NCI-H187 treated with DMSO at 0.1 percent for 48 hours (cell line): ENCODE measurements at places on chromosomes 12 and 14.

DNA sequence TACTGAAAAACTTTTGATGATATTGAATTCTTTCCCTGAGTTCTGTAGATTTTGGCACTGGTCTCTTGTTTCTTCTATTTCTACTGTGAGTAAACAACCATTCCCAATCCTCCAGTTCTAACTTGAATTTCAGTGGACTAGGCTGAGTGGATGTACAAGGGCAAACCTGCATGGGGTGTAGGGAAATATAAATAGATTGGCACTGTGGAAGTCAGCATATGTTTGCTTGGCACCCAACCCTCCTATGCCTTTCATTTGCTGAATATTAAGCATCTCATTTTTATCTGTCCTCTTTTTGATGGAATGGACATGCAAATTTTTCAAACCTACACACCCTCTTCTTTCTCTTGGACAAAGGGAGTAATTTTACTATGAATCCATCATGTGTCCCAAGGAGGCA lies 828.3 kb downstream of the DIO2 start:
- no peak for DNase-seq

DNA sequence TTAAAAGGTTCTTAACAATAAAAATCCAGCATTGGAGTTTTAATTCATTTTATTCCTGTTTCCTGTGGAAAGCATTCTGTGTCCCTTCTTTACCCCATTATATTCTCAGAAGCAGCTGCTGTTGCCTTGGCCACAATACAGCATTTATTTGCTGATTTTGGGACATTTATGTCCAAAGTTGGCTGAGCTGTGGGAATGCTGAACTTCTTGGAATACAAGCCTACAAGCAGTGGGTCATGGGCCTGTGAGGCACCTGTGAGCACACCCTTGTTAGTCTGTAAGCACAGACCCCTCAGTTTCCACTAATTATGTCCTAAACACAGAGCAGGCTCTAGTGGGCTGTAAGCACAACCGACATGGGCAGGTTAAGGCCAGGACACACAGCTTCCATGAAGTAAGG lies 122.2 kb upstream of the IGF1 start:
- DNase-seq = no peak

- no peak for DNase-seq
Observed at GRCh38 chr14:98182393-98183055, 1089.5 kb downstream of the BCL11B start.

GRCh38 chr14:54680651-54681050 lies 113.7 kb downstream of the SAMD4A start:
- no peak for DNase-seq

DNA sequence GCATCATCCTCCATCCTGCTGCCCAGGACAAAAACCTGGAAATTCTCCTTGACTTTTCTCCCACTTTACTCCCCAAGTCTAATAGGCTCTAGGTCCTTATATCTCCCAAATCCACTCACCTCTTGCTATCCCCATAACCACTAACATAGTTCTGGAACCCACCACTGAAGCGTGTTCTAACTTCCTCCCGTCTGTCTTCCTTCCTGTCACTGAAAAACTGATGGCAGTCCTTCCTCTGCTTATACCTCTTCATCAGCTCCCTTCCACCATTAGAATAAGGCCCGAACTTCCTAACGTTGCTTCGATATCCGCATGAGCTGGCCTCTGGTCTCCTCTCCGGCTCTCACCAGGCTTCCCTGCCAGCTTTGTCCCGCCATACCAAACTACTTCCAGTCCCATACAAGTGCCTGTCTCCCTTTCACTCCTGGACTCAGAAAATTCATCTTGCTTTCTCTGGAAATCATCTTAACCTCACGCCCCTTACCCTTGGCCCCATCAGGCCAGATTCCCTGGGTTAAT lies 63.0 kb upstream of the BCL2L14 start:
- DNase-seq = no peak
